Uterus (tissue), 4 donors: ENCODE measurements at places on chromosomes 1 and 21. TPM values are rescaled to one million over a fixed set of nuclear protein-coding genes. Genes with fewer than 3 reads are reported as not detected.

- DNase-seq = peak; percentile 68
Measured at GRCh38 chr1:206685769-206686477, 1.2 kb downstream of the MAPKAPK2 start.

DNA sequence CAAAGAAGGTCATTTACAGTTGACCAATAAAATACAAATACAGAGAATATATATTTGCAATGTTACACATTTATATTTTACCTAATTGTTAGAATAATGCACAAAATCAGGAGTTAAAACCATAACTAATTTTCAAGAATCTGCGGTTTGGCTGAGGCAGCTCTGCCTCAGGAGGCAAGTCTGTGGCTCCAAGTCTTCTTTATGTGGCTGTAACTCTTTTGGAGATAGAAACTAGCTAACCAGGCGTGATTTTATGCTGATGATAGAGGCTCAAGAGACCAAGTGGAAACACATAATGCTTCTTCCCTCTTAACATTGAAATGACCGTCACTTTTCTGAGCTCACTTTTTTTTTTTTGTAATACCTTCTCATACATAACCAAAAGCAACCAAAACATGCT, 744.7 kb upstream of the CXADR start:
- DNase-seq = no peak

DNA sequence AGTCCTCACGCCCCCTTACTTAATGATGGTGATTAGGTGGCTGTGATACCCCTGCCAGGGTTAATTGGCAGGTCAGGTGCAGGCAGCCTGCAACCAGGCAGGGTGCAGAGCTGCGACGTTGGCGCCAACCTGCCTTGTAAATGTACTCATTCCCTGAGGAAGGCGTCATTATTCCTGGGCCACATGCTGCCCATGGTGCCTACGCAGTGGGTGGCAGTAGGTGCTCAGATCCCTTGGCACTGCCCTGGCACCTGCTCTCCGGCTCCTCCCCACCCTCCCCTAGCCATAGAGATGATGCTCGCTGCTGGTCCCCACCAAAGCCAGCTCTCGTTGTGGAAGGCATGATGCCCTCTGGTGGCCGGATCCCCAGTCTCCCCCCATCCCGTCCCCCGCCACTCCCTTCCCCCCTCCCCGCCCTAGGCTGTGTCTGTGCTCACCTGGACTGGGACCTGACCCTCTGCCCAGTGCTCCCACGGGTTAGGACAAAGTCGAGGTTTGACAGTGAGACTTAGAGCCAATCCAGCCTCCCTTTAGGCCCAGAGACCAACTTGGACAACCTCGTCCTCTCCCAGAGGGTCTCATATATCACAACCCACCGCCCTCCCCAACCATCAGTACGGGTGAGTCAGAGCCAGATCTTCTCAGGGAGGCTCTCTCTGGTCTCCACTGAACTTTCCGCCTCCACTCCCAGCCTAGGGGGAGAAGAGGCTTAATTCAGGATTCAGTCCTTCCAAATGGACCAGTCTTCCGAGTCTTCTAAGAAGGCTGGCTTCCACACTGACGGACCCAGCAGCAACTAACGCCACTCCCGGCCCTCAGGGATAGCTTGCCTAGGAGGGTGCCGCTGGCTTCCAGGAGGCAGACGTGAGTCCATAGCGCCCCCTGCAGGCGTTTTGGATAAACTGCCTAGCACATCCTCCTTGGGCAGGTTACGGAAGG, 5.7 kb downstream of the KRTCAP2 start:
- peak; percentile 82 for DNase-seq

DNA sequence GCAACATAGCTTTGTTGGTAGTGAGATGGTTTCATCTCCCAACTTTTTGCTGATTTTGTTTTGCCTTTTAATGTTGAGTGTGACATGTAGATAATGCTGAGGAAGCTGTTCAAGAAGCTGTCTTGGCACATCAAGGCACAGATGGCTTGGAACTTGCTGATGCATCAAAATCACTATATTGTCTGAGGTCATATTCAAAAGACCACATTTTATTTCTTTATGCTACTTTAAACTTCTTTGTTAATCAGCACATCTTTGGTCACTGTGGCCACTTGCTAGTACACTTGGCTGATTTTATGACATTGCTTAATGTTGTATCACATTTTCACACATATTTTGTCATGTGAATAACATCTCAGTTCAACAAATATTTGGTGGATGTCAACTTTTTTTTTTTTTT, 87.1 kb upstream of the BCL10 start:
- no peak for DNase-seq

- DNase-seq = no peak
Measured at GRCh38 chr1:3065396-3065795, 3.6 kb upstream of the PRDM16 start.

- no peak for DNase-seq
Measured at GRCh38 chr1:118360817-118361216, 175.8 kb upstream of the SPAG17 start.

The COL6A2 gene
- 321 TPM for total RNA-seq
